ENCODE measurements at places on chromosomes 4 and X. TPM values are rescaled to one million over a fixed set of nuclear protein-coding genes. Genes with fewer than 3 reads are reported as not detected.
A peak's percentile ranks its signal among the peaks of the same experiment; 100 is the strongest.

DNA sequence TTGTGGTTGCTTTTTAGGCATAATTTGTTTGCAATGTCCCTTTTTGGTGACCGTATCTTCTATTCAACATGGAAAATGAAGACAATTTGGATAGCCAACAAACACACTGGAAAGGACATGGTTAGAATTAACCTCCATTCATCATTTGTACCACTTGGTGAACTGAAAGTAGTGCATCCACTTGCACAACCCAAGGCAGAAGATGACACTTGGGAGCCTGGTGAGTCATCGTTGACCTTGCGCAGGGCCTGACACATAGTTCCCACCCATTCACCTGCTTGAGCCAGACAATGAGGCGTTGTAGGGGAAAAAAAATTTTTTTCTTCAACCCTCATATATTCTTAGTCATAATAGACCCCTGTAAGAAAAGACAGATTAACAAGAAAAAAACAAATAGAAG lies 32.4 kb downstream of the EGF start:
- DNase-seq: no peak

DNA sequence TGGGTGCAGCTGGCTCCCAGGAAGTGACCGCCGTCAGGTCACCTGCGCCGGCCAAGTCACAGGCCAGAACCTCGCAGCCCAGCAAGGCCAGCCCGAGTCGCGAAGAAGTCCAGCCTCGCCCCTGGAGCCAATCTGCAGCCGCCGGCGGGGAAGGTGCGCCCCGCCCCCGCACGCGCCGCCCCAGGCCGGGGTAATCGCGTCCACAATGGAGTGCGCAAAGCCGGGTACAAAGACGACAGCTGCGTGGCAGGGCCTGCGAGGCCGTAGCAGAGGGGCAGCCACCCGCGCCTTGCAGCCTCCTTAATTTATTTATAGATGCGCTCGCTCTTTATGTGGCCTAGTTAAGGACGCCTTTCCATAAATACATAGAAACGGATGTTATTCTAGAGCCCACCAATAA lies 139.4 kb upstream of the CPEB2 start:
- DNase-seq: no peak

- DNase-seq: no peak
Observed at GRCh38 chrX:40153345-40154249, 55.8 kb upstream of the BCOR start.

GRCh38 chr4:41258783-41259182 lies 2.1 kb downstream of the UCHL1 start:
- peak; percentile 70 for DNase-seq

DNA sequence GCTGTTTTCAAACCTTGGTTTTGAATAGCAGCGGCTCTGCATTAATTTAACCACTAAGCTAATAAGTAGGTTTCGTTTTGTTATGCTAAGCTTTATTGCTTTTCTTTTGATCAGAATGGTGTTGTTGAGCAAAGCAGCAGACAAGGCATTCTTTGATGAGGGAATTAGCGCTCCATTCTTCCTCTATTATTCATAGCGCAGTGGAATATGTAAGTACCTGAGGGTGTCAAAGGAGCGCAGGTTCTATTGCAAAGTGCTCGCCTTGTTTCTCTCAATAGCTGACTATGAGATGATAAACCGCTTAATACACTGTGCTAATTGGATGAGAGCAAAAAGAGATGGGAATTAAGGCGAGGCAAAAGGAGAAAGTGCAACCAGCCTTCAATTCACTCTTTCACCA lies 16.3 kb downstream of the ARX start:
- no peak for DNase-seq

DNA sequence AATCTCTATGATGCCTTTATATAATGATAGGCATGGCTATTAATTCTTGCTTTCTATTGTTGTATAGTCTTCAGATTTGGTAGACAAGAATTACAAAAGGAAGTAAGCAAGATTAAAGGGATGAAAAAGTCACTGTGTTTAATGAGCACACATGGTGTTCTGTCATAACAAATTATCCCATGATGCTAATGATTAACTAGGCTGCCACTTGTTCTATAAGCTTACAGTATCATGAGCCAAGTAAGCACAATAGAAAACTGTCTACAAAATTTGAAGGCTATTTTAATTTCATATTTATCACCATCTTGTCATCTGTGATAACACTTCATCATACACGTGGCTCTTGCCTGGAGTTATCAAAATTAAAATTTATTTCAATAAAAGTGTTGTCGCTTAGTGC lies 466.7 kb downstream of the GASK1B start:
- DNase-seq: no peak

- no peak for DNase-seq
Observed at GRCh38 chr4:63529581-63530337, 879.5 kb downstream of the TECRL start.

- DNase-seq: peak; percentile 68
Observed at GRCh38 chr4:165383591-165384073, 4.8 kb downstream of the CPE start.

DNA sequence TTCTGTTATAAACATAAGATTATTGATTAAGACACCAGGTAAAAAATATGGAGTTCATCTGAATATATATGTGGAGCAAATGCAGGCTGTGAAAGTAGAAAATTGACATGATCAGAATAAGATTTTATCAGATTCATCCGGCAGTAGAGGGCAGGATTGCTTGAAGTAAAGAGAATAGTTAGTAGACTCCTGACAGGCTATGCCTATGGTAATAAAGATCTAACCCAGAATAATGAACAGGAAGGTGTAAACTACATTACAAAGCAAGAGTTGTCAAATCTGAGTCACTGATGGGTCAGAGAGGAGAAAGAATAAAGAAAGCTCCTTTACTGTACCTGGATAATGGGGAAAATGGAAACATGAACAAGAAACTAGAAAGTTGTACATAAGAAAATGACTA lies 20.8 kb upstream of the TMEM184C start:
- DNase-seq: no peak

GRCh38 chr4:6047130-6047673 lies 29.0 kb upstream of the C4orf50 start:
- DNase-seq: no peak

DNA sequence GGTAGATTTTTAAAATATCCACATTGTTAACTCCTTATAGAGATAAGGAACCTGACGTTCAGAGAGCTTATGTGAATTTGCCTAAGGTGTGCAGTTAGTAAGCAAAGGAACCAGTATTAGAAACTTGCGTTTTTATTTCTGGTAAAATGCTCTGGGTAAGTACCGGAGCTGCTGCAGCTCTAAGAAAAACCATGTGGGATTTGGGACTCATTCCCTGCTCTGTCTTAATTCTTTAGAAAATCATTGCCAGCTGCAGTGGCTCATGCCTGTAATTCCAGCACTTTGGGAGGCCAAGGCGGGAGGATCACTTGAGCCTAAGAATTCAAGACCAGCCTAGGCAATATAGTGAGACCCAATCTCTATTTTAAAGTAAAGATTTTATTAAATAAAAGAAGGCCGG lies 5.8 kb downstream of the CCKAR start:
- DNase-seq: no peak

DNA sequence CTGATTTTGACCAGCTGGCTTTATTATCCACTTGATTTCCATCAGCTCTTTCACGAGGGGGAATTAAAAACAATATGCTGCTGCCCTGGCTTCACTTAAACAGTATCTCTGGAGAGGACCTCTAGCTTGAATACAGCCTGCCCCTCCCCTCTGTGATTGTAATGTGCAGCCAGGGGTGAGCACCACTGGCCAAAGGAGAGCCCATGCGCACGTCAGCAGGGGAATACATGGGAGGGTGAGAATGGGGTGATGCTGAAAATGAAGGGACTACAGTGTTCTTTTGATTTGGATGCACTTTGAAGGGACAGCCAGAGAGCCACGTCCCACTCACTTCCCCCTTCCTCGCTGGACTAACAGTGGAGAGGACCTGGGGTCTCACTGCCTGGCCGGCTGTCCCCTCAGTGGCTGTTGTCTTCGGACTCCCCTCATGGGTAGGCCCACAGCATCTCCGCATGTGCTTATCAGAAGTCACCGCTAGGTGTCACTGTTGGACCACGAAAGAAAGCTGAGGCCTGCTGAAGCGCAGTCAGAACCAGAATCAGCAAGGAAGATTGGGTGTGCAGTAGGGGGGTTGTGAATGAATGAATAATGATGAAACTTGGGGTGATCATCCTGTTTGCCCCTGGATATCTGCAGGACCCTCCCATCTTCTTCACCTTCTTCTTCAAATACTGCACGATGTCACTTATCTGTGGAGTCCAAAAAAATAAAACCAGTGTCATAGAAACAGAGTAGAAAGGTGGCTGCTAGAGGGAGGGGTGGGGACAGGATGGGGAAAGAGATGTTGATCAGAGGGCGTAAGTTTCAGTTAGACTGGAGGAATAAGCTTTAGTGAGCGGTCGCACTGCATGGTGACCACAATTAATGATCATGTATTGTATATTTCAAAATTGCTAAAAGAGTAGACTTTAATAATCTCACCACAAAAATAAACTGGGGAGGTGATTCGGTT lies 32.8 kb downstream of the CLCN4 start:
- peak; percentile 76 for DNase-seq

Gene TRPC5OS
- not detected for total RNA-seq

Gene XKRX
- total RNA-seq: 0.36 TPM

Gene CFAP99
- total RNA-seq: not detected
